Mammary microvascular endothelial cell (primary cell): ENCODE measurements at places on chromosomes 16 and 17. TPM values are rescaled to one million over a fixed set of nuclear protein-coding genes. Genes with fewer than 3 reads are reported as not detected.

LDHD gene
- total RNA-seq, result 0.34 and 0.40 TPM in 2 replicates

MRPS23 gene
- total RNA-seq, result 37.3 and 47.3 TPM in 2 replicates

PPY gene
- not detected in 2 replicates for total RNA-seq

LPO gene
- total RNA-seq, result not detected in 2 replicates

TBC1D28 gene
- total RNA-seq, result not detected in 2 replicates

SNX20 gene
- total RNA-seq, result 0.07 TPM in 1 of 2 replicates, not detected in the other

NOG gene
- 35.9 and 41.2 TPM in 2 replicates for total RNA-seq

APOH gene
- total RNA-seq, result not detected in 2 replicates

PRSS22 gene
- total RNA-seq, result not detected in 2 replicates

AOC3 gene
- total RNA-seq, result 0.40 TPM in 1 of 2 replicates, not detected in the other

KRTAP9-3 gene
- not detected in 2 replicates for total RNA-seq

MYH1 gene
- total RNA-seq, result not detected in 2 replicates

ZNF423 gene
- 2.5 and 3.1 TPM in 2 replicates for total RNA-seq

KCNH4 gene
- total RNA-seq, result 0.07 and 0.15 TPM in 2 replicates

GRAP gene
- 47.5 and 52.1 TPM in 2 replicates for total RNA-seq

KIF2B gene
- total RNA-seq, result not detected in 2 replicates

B3GNT9 gene
- total RNA-seq, result 2.2 and 4.6 TPM in 2 replicates

OR1F1 gene
- 0.13 and 1.9 TPM in 2 replicates for total RNA-seq

KREMEN2 gene
- total RNA-seq, result not detected in 2 replicates

CASKIN1 gene
- not detected in 2 replicates for total RNA-seq

WNT3 gene
- 0.59 and 0.87 TPM in 2 replicates for total RNA-seq

CEP295NL gene
- 0.20 and 0.74 TPM in 2 replicates for total RNA-seq

FBXW10B gene
- total RNA-seq, result 0.15 and 0.27 TPM in 2 replicates

CES1 gene
- not detected in 2 replicates for total RNA-seq

EVPLL gene
- not detected in 2 replicates for total RNA-seq

HSD3B7 gene
- total RNA-seq, result 16.7 and 17.7 TPM in 2 replicates

RRAD gene
- total RNA-seq, result 2.3 and 2.4 TPM in 2 replicates

HCRT gene
- total RNA-seq, result not detected in 2 replicates

CUEDC1 gene
- 13.4 and 16.4 TPM in 2 replicates for total RNA-seq

TBC1D26 gene
- not detected in 2 replicates for total RNA-seq

CA4 gene
- 0.34 TPM in 1 of 2 replicates, not detected in the other for total RNA-seq

SDR42E1 gene
- total RNA-seq, result 3.7 and 3.8 TPM in 2 replicates

KRTAP4-1 gene
- not detected in 2 replicates for total RNA-seq

TNFRSF13B gene
- not detected in 2 replicates for total RNA-seq

TMC5 gene
- total RNA-seq, result not detected in 2 replicates

ZNF75A gene
- total RNA-seq, result 9.8 and 10.7 TPM in 2 replicates

MT1H gene
- not detected in 2 replicates for total RNA-seq

CES5A gene
- total RNA-seq, result not detected in 2 replicates

BIRC5 gene
- total RNA-seq, result 68.9 and 105 TPM in 2 replicates

NHLRC4 gene
- 0.59 and 0.67 TPM in 2 replicates for total RNA-seq

KRTAP4-11 gene
- not detected in 2 replicates for total RNA-seq

SLC5A11 gene
- total RNA-seq, result not detected in 2 replicates
